Activated T-helper 2 cell treated with anti-CD3 and anti-CD28 coated beads, Interferon-gamma antibody, Interleukin-2, Interleukin-4, amounts not matched to agents 10 μg/mL and 5 μg/mL and 100 μg/mL, durations not matched to agents 14 hours and 24 hours and 36 hours (primary cell): ENCODE measurements at places on chromosomes 1 and 21.

DNA sequence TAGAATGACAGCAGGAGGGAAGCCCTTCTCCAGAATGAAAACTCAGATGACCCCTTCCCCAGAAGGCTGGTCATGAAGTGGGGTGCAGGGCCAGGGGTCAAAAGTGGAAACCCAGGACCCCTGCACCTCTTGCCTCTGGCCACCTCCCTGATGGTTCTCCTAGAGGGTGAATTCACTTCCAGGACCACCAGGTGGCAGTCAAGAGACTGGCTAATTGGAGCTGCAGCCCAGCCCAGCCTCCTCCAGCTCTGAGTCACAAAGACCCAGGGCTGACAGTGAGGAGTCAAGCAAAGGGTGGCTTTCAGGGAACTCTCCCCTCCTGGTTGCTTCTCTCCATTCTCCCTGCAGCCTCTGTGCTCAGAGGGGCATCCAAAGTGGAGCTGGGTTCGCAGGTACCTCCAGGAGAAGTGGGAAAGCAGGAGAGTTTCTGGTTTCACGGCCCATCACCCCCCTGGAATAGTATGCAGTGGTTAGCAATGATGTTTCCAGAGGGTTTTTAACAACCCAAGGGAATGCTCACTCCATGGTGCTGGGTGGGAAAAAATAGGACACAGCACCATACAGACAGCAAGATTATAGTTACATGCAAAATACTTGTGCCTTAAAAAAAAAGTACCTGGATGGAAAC lies 6.1 kb upstream of the EPHB2 start:
- peak; percentile 60 for DNase-seq

- DNase-seq: no peak
Observed at GRCh38 chr21:28608646-28609045, 384.0 kb downstream of the LTN1 start.

GRCh38 chr1:150237746-150238145 lies 1.8 kb upstream of the ANP32E start:
- DNase-seq: no peak

- DNase-seq: no peak
Observed at GRCh38 chr1:68180441-68181164, 51.7 kb downstream of the WLS start.

- no peak for DNase-seq
Observed at GRCh38 chr1:28062806-28063205, 25.6 kb downstream of the EYA3 start.

GRCh38 chr1:906600-907420 lies 16.9 kb upstream of the SAMD11 start:
- no peak for DNase-seq
